ENCODE measurements at places on chromosomes 7 and 10.

DNA sequence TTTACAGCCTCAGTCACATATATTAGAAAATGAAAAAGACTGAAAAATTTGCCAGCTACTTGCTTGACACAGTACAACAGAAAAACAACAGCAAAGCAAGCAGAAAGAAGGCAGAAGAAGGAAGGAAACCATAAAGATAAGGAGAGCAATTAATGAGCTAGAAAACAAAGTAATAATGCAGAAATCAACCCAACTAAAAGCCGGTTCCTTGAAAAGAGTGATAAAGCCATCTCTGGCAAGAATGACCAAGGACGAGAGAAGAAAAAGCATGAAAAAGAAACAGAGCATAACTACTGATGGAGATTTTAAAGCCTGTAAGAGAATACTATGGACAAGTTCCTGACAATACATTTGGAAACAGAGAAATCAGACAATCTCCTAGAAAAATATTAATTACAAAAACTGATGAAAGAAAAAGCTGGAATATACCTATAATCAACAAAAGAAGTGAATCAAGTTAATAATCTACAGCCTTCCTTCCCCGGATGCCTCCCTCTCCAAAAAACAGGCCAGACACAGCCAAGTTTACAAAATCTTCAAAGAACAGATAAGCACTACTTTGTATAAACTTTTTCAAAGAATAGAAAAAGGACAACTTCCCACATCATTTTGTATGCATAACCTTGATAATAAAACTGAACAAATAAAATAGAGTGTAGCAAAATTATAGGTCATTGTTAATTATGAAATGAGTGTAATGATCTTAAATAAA lies 204.0 kb downstream of the BAMBI start:
- no peak for DNase-seq

- no peak for DNase-seq
Measured at GRCh38 chr7:106824458-106824857, 40.6 kb upstream of the PIK3CG start.

GRCh38 chr10:21020545-21020944 lies 123.4 kb upstream of the NEBL start:
- peak; percentile 63 for DNase-seq

DNA sequence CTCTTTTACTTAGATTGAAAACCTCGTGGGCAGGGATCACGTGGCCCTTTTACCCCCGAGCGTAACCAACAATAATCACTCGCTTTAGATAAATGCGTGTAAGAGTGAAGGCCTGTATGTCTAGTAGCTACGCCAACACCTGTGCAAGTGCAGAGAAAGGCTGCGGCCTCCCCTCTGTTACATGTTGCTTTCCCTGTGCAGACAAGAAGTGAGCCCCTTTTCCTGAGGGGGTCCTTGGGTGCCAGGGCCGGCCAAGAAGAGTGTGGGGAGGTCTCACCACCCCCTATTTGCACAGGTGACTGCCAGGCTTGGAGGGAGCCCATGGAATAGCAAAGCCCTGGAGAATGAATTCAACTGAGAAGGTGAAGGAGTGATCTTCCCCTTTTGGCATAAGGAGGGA lies 35.6 kb upstream of the CNPY1 start:
- DNase-seq: no peak

DNA sequence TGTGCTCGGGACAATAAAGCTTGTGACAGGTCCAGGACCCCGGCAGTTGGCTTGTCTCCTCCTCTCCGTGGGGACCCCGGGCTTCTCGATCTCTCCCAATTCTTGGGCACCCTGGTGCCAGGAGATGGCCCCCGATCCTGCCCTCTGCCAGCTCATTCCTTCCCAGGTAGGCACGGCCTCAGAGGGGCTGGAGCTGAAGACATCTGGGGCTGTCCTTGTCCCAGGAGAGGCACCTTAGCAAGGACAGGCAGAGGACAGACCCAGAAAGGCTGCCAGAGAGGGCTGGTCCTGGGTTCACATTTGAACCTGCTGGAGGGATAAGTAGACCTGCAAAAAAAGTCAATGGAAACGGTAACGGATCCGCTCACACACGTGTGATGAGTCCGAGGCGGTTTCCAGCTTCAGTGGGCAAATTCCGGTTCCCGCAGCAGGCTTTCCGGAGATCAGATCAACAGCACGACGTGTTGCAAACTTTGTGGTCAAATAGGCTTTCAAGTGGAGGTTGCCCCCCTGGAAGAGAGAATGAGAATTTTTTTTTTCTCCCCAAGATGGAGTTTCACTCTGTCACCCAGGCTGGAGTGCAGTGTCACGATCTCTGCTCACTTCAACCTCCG lies 47.7 kb upstream of the GTF2IRD1 start:
- no peak for DNase-seq

- no peak for DNase-seq
Measured at GRCh38 chr10:69842882-69843281, 41.2 kb downstream of the COL13A1 start.

DNA sequence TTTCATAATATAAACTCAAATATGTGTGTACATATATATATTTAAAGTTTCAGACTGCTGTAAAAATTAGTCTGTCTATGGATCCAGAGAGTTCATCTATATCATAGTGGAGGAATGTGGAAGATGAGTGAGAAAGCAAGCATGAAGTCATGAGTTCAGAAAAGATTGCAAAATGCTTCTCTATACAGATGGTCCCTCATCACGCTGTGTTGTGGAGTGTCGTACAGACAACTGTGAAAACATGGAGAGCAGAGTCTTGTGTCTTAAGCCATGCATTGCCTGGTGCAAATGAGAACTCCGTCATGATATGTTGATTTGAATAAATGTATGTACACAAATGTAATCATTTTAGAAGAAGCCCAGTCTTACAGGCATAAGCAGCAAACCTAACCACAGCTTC lies 316.9 kb downstream of the CNTNAP2 start:
- no peak for DNase-seq

DNA sequence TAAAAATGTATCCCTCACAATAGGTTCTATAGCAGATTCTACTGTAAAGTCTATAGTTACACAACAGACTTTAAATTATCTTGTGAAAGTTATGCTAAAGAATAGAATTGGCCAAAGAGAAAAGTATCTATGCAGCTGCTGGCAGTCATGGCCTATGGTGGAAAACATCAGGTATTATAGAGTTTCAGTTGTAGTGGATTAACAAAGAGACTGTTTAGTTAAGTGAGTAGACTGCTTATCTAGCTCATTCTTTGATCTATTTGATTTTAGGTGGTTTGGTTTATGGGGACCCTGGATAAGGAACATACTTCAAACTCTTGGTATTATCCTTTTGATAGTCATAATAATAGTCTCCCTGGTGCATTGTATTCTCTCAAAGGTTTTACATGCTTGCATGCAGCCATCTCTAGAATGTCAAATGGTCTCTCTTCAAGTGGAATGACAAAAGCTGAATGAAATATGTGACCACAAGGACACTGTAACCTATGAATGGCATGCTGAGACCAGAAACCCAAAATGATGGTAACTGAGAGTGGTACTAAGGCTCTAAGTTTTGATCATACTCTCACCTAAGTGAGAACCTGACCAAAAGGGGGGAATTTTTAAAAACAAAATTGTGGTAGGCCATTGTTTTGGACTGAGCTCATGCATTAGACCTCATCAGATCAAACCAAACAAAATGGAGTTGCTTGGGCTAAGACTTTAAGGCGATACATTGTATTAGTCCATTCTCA lies 54.9 kb upstream of the NAMPT start:
- no peak for DNase-seq

DNA sequence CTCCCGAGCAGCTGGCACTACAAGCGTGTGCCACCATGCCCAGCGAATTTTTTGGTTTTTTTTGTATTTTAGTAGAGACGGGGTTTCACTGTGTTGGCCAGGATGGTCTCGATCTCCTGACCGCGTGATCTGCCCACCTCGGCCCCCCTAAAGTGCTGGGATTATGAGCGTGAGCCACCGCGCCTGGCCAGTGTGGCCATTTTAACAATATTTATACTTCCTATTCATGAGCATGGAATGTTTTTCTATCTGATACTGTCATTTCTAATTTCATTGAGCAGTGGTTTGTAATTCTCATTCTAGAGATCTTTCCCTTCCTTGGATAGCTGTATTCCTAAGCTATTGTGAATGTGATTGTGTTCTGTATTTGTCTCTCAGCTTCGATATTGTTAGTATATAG lies 96.2 kb downstream of the GLCCI1 start:
- DNase-seq: no peak

Data from activated CD4-positive, alpha-beta T cell treated with anti-CD3 and anti-CD28 coated beads for 48 hours (primary cell).